Left ventricle myocardium inferior (tissue), 1 donor: ENCODE measurements at places on chromosomes 16 and 17. TPM values are rescaled to one million over a fixed set of nuclear protein-coding genes. Genes with fewer than 3 reads are reported as not detected.

The CORO1A gene
- total RNA-seq = 7.7 TPM

DNA sequence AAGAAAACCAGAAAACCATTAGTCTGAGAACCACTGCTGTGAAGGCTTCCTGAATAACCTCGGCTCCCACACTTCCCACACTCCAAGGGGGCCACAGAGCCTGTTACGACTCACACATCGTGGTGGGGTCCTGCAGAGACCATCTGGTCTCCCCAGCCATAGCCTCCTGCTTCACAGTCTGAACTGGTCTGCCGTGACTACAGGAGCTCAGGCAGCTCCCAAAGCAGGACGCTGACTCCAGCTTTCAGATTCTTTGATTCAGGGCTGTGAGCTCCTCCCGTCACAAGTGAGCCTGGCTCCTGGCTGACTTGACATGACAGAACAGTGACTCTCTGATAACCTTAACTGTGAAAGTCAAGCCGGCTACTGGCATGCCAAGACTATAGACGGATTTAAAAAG, 37.8 kb downstream of the CYB5D2 start:
- H3K4me1 ChIP-seq = peaks cover 15% of the 10 kb centered on the region

GRCh38 chr16:84513123-84513522, 8.7 kb upstream of the MEAK7 start:
- no peak overlapping the region for H3K27ac ChIP-seq
- no peaks in the 10 kb centered on the region for H3K36me3 ChIP-seq
- H3K4me3 ChIP-seq = no peak overlapping the region
- H3K27me3 ChIP-seq = no peaks in the 10 kb centered on the region
- peaks cover 4% of the 10 kb centered on the region for H3K4me1 ChIP-seq

DNA sequence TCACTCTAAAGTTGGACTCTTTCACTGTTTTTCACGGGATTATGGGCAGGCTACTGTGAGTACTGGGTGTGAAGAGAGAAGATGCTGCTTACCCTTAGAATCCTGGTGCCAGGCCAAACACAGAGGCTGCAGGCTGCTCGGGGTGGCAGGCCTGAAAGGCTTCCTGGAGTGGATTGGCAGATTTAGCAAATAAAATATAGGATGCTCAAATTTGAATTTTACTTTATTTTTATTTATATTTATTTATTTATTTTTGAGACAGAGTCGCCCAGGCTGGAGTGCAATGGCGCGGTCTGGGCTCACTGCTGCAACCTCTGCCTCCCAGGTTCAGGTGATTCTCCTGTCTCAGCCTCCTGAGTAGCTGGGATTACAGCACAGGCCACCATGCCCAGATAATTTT, 14.9 kb upstream of the STAC2 start:
- DNase-seq = no peak
- no peaks in the 10 kb centered on the region for H3K36me3 ChIP-seq
- no peak overlapping the region for H3K27ac ChIP-seq
- H3K4me1 ChIP-seq = peaks cover 26% of the 10 kb centered on the region

DNA sequence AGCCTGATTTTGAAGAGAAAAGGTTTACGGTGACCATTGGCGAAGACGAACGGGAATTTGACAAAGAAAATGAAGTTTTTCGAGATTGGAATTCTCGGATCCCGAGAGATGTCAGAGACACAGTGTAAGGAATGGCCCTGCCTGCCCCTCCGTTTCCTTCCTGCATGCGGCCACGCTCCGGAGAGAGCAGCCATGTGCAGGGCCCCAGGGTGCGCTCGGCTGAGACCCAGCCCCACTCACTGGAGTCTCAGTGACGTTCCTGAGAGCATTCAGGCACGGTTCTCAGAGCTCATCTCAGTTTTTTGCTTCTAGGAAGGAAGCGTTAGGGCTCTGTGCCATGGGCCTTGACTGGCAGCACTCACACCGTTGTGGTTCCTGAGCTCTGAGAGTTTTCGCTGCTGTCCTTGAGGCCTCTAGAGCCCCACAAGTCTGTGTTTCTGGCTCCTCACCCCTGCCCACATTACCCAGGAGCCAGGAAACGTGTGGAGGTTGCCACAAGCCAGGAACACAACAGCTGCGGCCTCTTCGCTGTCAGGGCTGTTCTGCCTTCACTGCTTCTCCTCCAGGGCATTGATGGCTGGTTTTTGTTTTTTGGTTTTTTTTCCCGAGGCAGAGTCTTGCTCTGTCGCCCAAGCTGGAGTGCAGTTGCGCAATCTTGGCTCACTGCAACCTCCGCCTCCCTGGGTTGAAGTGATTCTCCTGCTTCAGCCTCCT, 29.8 kb downstream of the ZC3H18 start:
- DNase-seq = peak; percentile 29
- peaks cover 56% of the 10 kb centered on the region for H3K36me3 ChIP-seq
- peak overlapping the region; percentile 92 for H3K27ac ChIP-seq
- H3K27me3 ChIP-seq = no peaks in the 10 kb centered on the region
- peak overlapping the region; percentile 26 for H3K4me3 ChIP-seq

The TMEM238L gene
- not detected for total RNA-seq

- H3K27me3 ChIP-seq = no peaks in the 10 kb centered on the region
- peak overlapping the region; percentile 81 for H3K27ac ChIP-seq
- DNase-seq = no peak
These were observed 38.5 kb downstream of the ERCC4 start for GRCh38 chr16:13958474-13958873.

DNA sequence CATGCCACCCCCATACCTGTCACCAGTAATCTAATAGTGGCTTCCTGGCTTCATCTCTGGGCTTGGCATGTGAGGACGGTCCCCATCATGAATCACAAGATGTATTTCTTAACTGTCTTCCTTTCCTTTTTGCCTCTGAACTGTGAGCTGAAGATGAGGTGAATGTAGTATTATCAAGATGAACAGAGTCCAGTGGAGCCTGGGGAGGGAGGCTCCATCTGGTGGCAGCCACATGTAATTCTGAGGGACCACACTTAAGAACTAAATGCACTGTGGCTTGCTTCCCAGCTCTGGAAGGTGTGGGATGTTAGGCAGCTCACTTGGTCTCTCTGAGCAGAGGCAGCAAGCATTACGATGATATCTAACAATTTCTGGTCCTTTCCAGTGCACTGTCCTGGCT, 354.9 kb upstream of the ASIC2 start:
- peaks cover 71% of the 10 kb centered on the region for H3K27me3 ChIP-seq
- peaks cover 9% of the 10 kb centered on the region for H3K4me1 ChIP-seq
- H3K4me3 ChIP-seq = no peak overlapping the region
- H3K27ac ChIP-seq = no peak overlapping the region
- no peaks in the 10 kb centered on the region for H3K36me3 ChIP-seq
- DNase-seq = no peak

DNA sequence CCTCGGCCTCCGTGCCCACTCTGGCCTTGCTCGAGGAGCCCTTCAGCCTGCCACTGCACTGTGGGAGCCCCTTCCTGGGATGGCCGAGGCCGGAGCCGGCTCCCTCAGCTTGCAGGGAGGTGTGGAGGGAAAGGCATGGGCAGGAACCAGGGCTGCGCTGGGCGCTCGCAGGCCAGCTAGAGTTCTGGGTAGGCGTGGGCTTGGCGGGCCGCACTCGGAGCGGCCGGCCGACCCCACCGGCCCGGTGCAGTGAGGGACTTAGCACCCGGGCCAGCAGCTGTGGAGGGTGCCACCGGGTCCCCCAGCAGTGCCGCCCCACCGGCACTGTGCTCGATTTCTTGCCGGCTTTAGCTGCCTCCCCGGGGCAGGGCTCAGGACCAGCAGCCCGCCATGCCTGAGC, 101.0 kb upstream of the IRX5 start:
- no peak overlapping the region for H3K4me3 ChIP-seq

DNA sequence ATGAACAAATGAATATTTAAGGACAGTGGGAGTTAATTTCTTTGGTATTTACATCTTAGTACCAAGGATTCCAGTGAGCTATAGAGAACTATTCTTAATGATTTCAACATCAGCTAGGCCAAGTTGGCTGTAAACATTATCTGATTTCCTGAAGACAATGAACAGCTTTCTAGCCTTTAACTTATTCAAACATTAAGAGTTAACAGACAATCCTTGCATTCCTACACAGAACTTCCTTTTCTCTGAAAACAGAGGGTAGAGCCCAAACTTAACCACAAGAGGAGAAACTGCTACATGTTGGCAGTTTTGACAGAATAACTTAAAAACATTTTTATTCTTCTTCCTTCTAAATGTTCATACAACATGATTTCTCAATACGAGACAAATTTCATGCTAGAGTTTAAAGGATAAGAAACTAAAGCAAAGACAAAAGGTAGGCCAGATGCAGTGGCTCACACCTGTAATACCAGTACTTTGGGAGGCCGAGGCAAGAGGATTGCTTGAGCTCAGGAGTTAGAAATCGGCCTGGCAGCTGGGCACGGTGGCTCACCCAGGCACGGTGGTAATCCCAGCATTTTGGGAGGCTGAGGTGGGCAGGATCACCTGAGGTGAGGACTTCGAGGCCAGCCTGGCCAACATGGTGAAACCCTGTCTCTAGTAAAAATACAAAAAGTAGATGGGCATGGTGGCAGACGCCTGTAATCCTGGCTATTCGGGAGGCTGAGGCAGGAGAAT, 4.4 kb downstream of the CRLF3 start:
- H3K27ac ChIP-seq = peak overlapping the region; percentile 2
- H3K4me1 ChIP-seq = peaks cover 39% of the 10 kb centered on the region
- H3K36me3 ChIP-seq = no peaks in the 10 kb centered on the region
- no peak overlapping the region for H3K4me3 ChIP-seq
- no peak for DNase-seq

DNA sequence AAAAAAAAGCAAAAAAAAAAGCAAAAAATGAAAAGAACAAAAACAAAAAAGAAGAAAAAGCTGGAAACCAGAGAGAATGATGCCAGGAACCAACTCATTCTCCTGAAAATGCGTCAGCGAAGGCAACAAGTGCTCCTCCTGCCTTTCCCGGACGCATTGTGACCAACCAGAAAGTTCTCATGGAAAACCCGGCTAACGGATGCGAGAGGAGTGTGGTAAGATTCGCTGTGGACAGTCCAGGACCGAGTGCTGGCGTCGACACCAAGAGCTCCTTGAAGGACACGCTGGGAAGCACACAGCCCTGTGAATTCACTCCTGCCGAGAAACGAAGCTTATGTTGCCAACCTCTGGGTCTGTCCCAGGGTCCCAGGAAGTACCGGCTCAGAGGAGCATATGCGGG, 43.4 kb downstream of the METRNL start:
- H3K27ac ChIP-seq = no peak overlapping the region
- no peaks in the 10 kb centered on the region for H3K36me3 ChIP-seq
- H3K4me1 ChIP-seq = peaks cover 14% of the 10 kb centered on the region
- peaks cover 28% of the 10 kb centered on the region for H3K27me3 ChIP-seq

- no peak overlapping the region for H3K4me3 ChIP-seq
- no peaks in the 10 kb centered on the region for H3K27me3 ChIP-seq
- DNase-seq = no peak
- H3K36me3 ChIP-seq = peaks cover 52% of the 10 kb centered on the region
- no peak overlapping the region for H3K27ac ChIP-seq
These were observed 23.0 kb downstream of the SLC35G3 start for GRCh38 chr17:35170968-35171771.

- H3K27ac ChIP-seq = no peak overlapping the region
- H3K36me3 ChIP-seq = no peaks in the 10 kb centered on the region
- H3K27me3 ChIP-seq = no peaks in the 10 kb centered on the region
These were observed 403.6 kb upstream of the MON1B start for GRCh38 chr16:76787394-76787793.

DNA sequence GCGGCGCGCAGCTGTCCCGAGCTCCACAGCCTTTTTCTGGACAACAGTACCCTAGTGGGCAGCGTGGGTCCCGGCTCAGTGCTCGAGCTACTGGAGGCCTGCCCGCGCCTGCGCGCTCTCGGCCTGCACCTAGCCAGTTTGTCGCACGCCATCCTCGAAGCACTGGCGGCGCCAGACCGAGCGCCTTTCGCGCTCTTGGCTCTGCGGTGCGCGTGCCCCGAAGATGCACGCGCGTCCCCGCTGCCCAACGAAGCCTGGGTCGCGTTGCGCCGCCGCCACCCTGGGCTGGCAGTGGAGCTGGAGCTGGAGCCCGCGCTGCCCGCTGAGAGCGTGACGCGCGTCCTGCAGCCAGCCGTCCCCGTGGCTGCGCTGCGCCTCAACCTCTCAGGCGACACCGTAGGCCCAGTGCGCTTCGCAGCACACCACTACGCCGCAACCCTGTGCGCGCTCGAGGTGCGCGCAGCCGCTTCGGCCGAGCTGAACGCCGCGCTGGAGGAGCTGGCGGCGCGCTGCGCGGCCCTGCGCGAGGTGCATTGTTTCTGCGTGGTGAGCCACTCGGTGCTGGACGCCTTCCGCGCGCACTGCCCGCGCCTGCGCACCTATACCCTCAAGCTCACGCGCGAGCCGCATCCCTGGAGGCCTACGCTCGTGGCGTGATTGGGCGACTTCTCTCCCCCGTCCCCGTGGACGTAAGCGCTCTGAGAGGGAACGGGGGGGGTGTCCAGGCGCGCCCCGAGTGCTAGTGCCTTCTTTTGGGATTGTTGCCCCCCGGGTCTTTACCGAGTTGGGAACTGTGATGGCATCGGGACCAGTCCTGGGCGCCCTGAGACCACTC, 1.2 kb upstream of the HSF4 start:
- peak; percentile 68 for DNase-seq
- peak overlapping the region; percentile 70 for H3K4me3 ChIP-seq

DNA sequence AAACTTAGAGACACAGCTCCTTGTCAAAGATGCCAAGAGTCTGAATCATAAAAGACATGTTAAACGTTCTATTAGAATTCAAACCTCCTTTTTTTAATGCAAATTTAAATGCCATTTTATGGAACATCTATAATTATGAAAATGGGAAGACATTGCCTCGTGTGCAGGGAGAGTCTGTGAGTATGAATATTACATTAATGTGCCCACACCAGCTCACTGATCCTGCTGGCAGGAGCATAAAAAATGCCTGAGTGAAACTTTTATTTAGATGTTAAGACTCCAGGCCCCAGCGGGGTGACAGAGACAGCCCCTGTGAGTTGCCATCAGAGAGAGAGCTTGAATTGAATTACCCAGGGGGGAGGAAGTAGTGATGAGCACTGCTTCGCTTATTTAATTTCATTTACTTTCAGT, 84.8 kb downstream of the SNX11 start:
- peaks cover 99% of the 10 kb centered on the region for H3K27me3 ChIP-seq
- no peak overlapping the region for H3K27ac ChIP-seq
- H3K4me1 ChIP-seq = no peaks in the 10 kb centered on the region
- H3K4me3 ChIP-seq = no peak overlapping the region

The GPR142 gene
- not detected for total RNA-seq
